ENCODE measurements at places on chromosomes 7 and 10.

DNA sequence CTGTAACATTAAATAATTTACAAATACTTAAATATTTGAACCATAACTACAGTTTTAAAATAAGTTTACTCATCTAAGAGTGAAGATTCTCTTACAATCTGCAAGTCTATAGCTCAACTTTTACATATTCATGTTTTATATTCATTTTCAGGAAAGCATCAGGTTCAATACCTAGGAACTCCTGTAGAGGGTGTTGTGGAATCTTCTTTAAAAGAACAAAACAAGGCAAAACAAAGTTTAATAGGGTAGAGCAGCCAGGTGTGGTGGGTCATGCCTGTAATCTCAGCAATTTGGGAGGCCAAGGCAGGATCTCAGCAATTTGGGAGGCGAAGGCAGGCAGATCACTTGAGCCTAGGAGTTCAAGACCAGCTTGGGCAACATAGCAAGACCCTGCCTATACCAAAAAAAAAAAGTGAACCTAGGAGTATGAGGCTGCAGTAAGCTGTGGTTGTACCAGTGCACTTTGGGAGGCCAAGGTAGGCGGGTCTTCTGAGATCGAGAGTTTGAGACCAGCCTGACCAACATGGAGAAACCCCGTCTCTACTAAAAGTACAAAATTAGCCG is 45.1 kb downstream of the ST8SIA6 start:
- DNase-seq: no peak

GRCh38 chr7:33742521-33742920 is 162.8 kb upstream of the BMPER start:
- DNase-seq: no peak

- DNase-seq: no peak
Observed at GRCh38 chr7:2237109-2237602, 4.4 kb upstream of the MAD1L1 start.

DNA sequence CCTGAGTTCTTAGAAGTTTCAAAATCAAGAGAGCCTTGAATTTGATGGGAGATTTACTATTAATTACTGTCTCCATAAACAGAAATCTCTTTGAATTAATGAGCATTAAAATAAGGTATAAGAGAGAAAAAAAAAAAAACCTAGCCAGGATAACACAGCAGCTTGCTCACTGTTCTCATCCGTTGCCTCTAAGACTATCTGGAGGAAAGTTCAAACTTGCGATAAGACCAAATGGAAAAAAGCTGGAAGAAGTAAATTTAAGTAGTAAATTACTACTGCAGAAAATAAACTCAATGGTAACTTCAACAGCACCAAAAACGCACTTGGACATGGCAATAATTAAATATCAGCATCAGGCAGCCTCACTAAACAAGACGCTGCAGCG is 36.7 kb downstream of the GNA12 start:
- no peak for DNase-seq

GRCh38 chr10:79435271-79436065 is 10.0 kb downstream of the ZCCHC24 start:
- DNase-seq: no peak

- DNase-seq: no peak
Observed at GRCh38 chr7:101172005-101172853, 6.9 kb upstream of the VGF start.

DNA sequence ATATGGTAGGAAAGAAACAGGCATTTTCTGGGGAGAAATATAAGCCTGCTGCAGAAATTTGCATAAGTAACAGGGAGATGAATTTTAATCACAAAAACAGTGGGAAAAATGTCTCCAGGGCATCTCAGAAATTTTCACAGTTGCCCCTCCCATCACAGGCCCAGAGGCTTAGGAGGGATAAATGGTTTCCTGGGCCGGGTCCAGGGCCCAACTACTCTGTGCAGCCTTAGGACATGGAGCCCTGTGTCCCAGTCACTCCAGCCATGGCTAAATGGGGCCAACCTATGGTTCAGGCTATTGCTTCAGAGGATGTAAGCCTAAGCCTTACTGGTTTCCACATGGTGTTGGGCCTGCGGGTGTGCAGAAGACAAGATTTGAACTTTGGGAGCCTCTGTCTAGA is 9.2 kb downstream of the OR6B1 start:
- no peak for DNase-seq

- DNase-seq: no peak
Observed at GRCh38 chr7:30717181-30717580, 34.8 kb upstream of the INMT start.

GRCh38 chr10:62133618-62134017 is 135.0 kb downstream of the RTKN2 start:
- no peak for DNase-seq

DNA sequence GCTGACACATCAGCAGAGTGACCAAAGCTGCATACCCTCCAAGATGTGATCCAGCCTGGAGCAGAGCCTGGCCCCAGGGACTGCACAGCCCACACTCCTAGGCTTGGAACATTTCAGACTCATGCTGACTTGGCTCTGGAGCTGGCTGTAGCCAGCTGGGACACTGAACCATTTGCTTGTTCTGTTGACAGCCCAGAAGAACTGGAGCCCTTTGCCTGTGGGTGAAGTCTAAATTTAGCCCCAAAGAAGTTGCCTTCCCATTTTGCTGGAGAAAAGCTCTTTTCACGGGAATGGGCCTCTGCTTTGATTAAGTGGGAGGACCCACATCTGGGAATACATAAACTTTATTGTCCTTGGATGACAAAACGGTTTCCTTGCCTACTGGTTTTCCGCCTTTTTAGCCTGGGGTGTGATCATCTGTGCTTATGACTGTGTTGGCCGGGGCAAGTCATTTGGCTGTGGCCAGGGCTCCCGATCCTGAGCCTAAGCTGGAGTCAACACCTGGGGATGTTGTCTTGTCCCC is 186.2 kb upstream of the BMPER start:
- no peak for DNase-seq

DNA sequence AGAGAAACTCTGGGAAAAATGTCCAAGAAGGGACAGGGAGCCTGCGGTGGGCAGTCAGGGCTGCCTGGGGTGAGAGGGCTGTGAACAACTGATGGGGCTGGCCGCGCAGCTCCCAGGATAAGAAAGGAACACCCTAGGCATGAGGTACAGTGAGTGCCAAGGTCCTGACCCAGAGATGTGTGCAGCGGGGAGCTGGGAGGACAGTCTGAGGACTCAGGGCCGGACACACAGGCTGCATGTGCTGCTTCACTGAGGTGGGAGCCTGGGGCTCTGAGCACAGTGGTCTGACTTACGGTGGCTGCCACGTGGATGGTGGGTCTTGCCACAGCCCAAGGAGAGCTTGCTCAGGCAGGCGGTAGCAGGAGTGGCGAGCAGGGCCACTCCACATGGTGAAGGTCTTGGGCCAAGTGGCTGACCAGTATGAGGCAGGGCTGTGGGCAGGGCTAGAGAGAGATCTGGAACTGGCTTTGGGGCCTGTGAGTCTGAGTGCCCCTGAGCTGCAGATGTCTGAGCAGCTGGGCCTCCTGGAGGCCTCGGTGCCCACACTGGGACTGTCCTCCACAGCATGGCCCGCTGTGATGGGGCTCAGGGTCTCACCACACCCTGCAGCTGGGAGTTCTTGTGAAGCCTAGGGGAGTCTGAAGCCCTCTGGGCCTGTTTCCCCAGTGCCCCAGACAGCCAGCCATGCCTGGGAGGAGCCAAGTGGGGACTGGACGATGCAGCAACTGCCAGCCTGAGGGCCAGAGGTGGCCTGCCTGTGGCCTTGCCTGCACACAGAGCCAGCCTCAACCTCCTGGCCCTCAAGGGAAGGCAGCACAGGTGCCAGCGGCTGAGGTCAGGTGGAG is 60.3 kb downstream of the RASGEF1A start:
- DNase-seq: no peak

DNA sequence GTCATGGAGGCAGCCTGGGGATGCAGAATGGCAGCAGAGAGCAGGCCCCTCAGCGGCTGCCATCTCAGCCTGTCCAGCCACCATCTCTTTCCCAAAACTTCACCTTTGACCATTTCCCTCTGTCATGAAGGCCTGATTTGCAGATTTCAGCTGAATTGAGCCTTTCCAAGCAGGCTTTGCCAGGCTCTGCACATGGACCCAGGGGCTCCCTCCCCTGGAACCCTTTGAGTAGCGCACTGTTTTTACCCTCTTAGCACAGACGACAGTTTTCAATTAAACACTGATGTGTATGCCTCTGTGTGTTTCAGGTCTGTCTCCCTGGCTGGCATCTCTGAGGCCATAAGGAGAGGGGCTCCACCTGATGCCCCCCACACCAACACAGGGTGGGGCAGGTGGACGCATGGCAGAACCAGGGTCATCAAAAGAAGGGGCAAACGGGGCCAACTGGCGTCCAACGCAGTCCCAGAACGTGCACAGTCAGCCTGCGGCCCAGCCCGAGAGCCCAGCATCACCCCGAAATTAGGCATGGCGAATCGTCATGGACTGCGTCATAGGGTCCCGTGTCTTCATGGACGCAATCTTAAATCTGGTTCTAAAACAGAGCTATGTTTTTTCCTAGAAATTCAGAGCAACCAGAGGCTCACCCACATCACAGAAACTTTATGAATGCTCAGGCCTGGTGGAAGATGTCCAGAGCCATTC is 185.0 kb upstream of the TCERG1L start:
- no peak for DNase-seq

- DNase-seq: no peak
Observed at GRCh38 chr10:3111621-3112163, 44.3 kb downstream of the PFKP start.

DNA sequence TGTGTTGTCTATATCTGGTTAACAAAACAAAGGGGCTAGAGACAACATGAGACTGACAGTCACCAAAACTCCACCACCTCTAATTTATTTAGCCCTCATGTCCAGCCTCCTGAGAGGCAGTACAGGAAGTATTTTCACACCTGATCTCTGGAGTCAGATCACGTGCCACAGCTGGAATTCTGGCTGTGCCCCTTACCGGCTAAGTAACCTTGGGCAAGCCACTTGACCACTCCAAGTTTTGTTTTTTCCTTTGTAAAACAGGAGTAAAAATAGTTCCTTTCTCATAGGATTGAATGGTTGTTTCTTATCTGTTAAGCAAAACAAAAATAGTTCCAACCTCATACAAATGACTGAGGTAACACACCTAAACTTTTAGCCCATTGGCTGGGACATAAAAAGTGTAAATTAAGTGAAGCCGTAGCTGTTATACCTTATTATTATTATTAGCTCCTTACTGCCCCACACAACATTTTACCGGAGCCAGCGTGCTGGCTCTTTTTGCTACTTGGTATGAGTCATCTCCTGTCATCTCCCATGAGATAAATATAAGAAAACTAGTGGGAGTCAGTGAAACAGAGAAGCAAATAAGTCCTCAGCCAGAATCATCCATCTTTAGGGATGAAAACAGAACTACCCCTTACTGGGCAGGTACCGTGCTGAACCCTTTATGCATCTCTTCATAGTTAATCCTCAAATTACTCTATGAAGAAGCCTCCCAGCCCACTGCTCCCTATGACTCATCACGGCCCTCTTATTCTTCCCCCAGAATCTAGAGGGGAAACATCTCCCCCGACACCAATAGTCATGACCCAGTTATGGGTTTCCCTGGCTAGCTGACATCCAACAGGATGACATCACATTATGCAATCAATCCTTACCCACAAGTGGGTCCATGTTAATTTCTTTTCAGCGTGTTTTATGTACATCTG is 44.9 kb downstream of the PPP1R3C start:
- DNase-seq: no peak

DNA sequence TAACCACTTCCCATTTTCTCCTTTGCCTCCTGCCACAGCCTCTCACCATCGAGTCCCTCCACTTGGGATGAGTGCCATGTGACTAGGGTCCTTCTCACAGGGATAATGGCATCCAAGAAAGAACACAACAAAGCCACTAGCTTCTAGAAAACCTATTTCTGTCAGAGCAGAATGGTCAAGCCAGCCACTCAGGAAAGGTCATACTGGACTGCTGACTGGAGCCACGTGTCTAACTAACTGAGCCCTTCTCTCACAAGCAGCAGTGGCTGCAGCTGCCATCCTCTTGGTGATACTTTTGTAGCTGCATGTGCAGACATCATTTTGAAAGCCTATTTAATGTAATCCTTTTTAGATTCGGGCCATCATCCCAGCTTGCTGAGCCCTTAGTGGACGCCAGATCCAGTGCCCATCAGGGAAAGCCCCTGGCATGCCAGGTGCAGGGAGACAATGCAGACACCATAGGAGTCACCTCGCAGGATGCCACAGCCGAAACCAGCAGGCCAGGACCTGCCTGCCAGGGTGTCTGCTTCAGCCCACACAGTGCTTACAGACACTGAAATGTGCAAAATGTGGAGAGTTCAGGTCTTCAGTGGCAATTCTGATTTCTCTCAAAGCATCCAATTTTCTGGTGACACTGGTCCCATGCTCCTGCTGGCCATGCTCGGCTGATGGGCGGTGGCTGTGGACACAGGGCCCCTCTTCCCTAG is 98.3 kb upstream of the DDC start:
- no peak for DNase-seq

DNA sequence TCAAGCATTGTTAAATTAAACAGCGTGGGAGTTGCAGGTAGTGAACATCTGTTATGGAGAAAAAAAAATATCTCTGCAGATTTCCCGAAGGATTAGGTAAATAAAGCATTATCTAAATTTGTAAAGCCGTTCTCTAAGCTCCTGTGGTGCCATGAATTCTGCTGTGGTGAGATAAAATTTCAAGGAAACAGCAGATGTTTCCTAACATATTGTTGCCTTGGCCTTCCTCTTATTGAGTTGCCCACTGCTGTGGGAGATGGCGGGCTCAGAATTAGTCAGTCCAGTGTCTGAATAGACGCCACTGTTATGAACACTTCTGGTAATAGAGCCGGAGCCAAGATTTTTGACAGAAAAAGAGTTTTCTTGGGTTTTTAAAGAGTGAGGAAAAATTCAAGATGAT is 82.6 kb upstream of the ELMO1 start:
- DNase-seq: no peak

- no peak for DNase-seq
Observed at GRCh38 chr10:97925308-97925938, 75.8 kb downstream of the GOLGA7B start.

GRCh38 chr10:86535132-86535882 is 13.7 kb upstream of the WAPL start:
- no peak for DNase-seq

GRCh38 chr7:55939514-55940123 is 12.1 kb upstream of the MRPS17 start:
- DNase-seq: no peak

DNA sequence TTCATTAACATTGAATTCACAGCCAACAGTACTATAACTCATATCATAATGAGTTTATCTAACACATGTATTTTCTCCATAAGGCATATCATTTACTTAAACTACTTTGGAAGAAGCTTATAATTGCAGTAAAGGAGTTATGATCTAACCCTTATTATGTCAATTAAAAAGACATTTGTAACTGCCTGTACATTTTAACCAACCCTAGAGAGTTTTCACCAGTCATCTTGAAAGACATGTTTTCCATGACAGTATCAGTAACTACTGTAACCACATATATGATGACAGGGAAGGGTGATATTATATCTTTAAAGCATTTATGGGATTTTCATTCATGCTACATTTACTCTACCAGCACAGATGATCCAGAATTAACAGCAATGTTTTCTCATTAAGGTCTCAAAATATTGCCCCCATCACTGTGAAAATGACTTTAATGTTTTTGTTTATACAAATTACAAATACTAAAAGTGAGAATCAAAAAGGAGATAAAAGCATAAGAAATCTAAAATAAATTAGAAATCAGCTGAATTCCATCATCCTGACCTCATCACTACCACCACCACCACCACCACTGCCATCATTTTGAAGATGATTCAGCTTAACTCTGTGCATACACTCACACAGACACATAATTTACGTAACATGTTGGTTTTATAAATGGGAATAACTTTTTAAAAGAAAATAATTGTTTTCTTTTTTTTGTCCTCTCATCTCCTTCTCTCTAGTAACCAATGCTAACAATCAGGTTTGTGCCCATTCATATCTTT is 53.6 kb downstream of the MKLN1 start:
- DNase-seq: no peak
